ENCODE measurements at places on chromosomes 5 and 9.

DNA sequence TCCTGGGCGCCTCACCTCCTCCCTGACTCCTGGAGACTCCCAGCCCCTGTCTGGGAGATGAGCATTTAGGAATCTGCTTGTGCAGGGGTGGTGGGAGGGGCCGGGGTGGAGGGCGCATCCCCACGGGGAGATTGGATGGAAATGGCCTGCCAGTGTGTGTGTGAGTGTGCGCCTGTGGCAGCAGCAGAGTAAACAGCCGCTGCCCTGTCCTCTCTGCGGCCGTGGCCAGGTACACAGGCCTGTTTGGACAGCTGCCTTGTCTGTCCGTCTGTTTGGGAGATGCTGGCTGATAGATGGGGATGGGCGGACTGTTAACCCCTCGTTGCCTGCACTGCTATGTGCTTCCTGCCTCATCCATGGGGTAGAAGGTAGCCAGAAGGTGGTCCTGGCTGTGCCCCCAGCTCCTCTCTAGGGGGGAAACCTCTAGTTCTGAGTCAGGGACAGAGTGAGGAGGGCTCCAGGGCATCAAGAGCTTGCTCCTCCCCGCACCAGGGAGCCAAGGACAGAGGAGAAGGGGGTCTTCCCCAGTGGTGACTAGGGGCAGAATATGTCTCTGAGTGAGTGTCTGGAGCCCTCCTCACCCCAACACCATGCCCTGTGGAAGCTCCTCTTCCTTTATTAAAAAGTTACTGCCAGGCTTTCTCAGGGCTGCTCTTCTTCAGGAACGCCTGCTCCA lies 60.1 kb downstream of the LMX1B start:
- no peak for DNase-seq

GRCh38 chr5:122999947-123000563 lies 36.5 kb downstream of the PPIC start:
- peak; percentile 51 for DNase-seq

DNA sequence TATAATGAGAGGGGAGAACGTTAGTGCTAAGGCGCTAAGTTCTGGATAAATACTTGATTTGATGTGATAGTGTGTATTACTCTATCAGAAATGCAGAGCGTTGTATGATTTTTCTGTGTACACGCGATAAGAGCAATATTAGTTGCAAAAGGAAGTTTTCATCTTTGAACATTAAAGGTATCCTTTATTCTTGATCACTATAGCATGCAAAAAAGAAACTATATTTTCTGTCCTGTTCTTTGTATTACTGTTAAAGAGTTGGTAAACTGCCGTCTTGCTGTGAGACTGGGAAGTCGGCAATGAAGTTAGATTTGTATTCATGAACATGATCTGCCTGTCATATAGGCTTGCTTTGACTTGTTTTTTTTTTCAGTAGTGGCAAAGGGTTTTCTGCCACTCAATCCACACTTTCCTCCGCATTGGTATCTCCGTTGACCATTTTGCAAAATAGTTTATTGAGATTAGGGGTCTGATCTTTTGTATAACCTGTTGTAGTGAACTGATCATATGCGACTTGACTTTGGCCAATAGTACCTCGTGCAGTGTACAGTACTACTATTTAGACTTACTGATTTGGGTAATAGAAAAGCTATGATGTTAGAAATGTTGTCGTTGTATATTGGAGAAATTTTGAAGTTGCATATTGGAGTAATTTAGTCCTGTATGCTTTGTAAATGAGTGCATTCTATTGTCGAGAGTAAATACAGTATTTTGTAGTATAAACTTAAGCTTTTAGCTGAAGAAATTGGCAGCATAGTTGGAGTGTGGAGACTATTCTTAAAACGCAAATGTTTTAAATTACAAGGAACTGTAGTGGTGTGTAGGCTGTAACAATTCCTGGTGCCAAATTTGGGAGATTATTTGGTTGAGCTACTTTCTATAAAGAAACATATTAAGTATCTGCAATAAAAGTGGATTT lies 1.7 kb downstream of the DENND4C start:
- DNase-seq, result peak; percentile 5

- DNase-seq, result no peak
These were observed 84.7 kb downstream of the TTC39B start for GRCh38 chr9:15222313-15222712.

- DNase-seq, result no peak
These were observed 35.3 kb downstream of the ABCA1 start for GRCh38 chr9:104892701-104893100.

- no peak for DNase-seq
These were observed 3.4 kb downstream of the LRRC8A start for GRCh38 chr9:128885376-128885775.

- no peak for DNase-seq
These were observed 2.9 kb upstream of the NDST1 start for GRCh38 chr5:150505041-150505511.

DNA sequence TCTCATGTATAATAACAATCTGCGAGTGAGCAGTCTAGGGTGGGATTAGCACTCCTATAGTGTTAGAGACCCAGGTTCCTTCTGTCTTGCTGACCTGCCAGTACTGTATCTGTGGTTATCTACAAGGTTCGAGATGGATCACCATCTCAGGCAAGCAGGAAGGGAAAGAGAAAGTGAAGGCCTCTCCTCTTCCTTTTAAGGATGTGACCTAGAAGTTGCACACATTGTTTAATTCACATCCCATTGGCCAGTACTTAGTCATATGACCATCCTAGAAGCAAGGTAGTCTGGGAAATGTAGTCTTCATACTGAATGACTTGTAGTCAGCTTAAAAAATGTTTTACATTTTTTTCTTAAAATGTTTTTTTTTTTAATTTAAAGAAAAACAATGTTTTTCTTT lies 168.6 kb downstream of the CARTPT start:
- peak; percentile 53 for DNase-seq

GRCh38 chr5:156241266-156241665 lies 85.7 kb upstream of the SGCD start:
- DNase-seq, result no peak

- DNase-seq, result peak; percentile 21
These were observed 476.4 kb downstream of the KDM4C start for GRCh38 chr9:7234144-7234543.

GRCh38 chr9:107154291-107154690 lies 128.8 kb upstream of the RAD23B start:
- no peak for DNase-seq

GRCh38 chr5:91955610-91956009 lies 572.5 kb upstream of the ARRDC3 start:
- no peak for DNase-seq

DNA sequence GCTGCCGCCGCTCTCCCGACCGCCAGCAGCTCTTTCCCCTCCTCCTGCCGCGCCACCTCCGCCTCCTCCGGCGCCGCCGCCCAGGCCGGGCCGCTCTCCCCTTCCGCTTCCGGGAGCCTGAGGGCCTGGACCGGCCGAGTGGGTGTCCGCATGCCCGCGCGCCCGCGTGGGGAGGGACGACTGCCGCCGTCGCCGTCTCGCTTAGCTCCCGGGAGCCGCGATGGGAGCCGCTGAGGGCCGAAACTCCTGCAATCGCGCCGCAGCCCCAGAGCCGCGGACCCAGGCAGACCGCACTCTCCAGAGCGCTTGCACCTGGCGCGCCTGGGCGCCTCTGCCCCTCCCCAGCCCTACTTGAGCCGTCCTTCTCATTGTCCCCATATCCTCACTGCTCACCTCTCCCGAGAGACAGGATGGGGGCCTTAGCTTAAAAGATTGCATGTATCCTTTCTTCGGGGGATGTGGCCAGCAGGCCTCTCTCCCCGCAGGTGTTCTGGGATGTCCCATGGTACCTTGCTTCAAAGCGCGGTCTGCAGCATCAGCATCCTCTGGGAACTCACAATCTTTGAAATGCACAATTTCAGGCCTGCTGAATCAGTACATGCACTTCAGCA lies at the start of gene ZDHHC21:
TSS of gene ZDHHC21 (minus strand) at position 182 of the 611 bp plus-strand sequence. CDS start 19,092 bp downstream, outside the sequence.
- peak; percentile 51 for DNase-seq

GRCh38 chr5:173103411-173103810 lies 40.9 kb upstream of the BNIP1 start:
- no peak for DNase-seq

GRCh38 chr5:138520971-138521370 lies 22.1 kb downstream of the ETF1 start:
- DNase-seq, result no peak

DNA sequence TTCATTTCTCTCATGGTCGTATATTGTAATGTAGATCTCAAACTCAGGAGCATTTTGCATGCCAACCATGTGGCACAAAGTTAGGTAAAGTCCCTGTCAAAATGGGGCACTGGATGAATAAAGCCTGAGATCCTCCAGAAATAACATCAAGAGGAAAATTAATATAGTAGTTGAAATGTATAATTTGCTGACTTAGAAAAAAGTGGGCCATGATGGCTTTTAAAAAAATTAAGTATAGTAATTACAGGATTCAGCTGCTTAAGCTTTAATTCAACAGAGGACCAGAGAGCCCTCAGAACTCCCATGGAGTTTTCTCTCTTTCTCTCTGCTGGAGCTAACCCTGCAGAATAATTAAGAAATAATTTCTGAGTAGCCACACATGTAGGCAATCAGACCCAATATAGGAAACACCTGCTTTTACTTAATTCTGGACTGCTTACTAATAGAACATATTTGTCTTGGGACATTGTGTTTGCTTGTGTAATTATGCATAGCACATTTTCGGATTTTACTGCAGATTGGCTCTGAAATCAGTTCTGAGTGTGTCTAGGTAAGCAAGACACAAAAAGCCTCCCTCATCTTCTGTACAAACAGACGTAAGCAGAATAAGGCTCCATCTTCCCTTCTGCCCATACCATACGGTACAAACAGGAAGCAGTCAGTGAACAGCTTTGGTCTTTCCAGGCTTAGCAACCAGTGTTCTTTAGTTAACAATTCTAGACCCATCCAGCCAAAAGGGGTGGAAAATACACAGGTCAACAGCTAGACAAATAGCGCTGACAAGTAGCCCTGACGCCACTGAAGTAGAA lies 26.5 kb upstream of the PCSK1 start:
- DNase-seq, result no peak

DNA sequence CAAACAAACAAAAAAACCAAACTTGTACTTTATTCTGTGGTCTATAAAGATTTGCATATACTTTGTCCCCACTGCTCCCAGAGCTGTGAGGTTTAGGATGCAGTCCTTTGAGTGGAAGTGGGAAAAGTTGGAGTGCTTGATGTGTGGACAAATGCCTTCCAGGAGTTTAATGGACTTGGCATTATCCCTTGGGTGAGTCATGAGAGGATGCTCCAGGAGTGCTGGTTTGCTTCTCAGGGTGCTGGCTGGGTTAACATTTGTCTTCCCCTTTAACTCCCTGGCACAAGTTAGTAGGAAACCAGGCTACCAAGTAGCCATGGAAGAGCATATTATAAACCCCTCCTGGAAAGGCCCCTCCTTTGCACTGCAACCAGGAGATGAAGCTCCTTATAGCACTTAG lies 417.4 kb upstream of the RIOK2 start:
- no peak for DNase-seq

- no peak for DNase-seq
These were observed 43.2 kb downstream of the WWC1 start for GRCh38 chr5:168334695-168335094.

GRCh38 chr9:134216961-134217360 lies 52.6 kb upstream of the RNU6ATAC start:
- no peak for DNase-seq

DNA sequence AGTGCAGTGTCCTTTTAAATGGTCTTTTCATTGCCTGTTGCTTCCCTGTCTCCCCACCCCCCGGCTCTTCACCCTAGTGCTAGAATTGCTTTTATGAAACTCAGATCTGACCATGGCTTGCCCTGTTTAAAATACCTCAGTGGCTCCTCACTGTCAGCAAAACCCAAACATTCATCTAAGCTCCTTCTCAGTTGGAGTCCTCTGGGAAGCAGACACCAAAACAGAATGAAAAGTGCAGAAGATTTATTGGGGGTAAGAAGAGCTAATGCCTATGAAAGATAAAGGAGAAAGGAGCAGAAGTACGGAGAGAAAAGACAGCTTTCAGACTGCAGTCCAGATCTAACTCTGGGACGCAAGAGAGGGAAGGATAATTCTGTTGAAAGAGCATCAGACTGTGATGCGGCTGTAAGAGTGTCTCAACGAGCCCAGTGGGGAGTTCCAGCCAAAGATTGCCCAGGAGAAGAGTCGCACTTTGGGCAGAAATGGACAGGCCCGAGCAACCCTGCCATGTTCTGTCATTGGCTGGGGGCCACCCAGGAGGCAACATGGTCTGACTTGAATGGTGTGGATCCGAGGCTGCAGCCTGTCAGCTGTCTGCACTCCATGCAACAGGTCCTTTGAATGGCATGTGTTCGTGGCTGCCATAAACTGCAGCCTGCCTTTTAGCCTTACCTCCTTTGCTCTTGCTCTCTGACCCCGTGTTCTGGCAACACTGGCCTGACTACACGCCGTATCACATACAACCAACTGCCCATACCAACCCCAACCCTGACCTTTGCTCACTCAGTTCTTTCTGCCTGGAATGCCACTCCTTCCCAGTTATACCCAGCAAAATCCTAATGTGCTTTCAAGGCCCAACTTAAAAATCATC lies 55.9 kb downstream of the IRF1 start:
- no peak for DNase-seq

DNA sequence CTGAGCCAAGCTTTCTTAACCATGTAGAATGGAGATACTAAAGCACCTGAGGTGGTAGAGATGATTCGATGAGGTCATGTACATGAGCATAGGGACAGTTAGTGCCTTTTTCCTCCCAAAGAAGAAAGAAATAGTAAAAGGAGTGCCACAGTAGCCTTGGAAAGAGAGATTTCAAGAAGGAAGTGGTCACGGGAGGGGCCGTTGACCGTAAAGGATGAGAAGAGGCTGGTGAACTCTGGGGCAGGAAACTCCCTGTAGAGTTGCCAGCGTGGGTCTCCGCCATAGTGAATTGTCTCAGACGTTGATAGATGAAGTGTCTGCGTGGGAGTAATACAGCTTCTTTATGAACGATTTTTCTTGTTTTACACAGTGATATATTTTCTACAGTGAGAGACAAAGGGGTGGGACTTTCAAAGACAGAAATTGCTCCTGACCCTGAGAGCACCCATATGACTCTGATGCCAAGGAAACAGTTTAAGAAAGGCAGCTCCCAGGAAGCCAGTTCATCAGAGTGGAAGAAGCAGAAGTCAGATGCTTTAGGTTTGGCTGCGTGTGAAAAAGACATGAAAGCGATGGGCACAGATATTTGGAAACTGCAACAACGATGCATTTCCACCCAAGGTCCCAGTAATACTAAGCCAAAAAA lies 41.3 kb downstream of the UGCG start:
- DNase-seq, result no peak

GRCh38 chr5:143560378-143560777 lies 156.9 kb upstream of the NR3C1 start:
- no peak for DNase-seq

DNA sequence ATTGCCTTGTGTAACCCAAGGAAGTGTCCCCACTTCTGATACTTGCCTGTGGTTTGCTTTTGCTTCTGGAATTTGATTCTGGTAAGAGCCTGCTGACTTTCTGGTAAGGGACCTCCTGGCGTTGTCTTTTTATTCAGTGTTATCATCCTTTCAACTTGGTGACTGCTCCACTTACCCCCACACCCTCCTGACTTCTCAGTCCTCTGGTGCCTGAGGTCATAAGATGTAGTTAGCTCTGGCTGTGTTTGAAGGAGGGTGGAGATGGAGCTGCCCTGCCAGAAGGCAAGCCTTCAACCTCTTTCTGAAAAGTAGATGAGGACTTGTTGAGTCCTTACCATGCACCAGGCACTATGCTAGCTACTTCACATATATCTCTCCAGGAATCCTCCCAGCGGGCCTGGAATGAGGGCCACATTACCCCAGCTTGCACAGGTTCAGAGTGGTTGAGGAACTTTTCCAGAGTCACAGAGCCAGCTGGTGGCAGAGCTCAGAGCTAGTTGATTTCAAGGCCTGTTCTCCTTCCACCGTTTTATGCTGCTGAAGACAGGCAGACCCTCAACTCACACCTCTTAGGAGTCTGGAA lies 45.2 kb upstream of the PITX1 start:
- DNase-seq, result no peak

Measured in germinal center (tissue), 1 donor.